Epithelial cell of prostate (primary cell): ENCODE measurements at places on chromosomes 2 and 18.

DNA sequence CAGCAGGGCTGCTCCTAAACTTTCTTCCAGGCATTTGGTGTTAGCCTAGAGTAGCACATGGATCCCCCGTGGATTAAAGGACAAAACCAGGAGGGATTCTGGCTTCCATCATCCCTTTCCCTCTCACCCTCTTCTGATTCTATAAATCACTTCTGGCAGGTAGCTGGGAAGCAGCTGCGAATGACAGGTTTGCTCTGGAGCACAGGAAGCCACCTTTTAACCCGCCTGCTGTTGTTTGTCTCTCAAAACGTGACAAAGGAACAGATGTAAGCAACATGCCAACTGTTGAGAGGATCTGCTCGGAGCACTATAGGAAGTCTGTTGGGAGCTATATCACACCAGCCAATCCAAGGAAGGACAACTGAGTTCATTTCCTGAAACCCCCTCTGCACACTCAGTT, 101.9 kb downstream of the ACTR2 start:
- DNase-seq: no peak

DNA sequence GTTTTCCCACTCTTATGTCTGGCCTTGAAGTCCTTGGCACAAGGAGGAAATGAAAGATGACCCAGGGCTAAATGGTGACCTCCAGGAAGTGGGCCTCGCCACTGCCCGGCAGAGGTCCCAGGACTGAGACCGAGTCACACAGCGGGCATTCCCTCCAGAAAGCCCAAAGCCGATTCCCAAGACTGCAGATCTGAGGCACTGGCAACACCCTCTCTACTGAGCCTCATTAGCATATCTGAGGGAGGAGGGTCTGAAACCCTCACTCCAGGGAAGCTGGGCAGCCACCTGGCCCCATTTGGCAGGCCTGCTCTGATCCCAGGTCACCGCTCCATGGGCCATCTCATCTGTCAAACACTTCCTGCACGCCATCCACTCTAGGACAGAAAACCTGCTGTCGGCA, 29.1 kb downstream of the FAM178B start:
- no peak for DNase-seq

GRCh38 chr2:240230291-240230931, 90.0 kb upstream of the OTOS start:
- no peak for DNase-seq

- DNase-seq: no peak
Measured at GRCh38 chr2:64289251-64289650, 145.0 kb upstream of the PELI1 start.

- no peak for DNase-seq
Measured at GRCh38 chr2:54388076-54388475, 68.1 kb upstream of the SPTBN1 start.

- no peak for DNase-seq
Measured at GRCh38 chr18:57956491-57956890, 87.5 kb upstream of the NEDD4L start.

DNA sequence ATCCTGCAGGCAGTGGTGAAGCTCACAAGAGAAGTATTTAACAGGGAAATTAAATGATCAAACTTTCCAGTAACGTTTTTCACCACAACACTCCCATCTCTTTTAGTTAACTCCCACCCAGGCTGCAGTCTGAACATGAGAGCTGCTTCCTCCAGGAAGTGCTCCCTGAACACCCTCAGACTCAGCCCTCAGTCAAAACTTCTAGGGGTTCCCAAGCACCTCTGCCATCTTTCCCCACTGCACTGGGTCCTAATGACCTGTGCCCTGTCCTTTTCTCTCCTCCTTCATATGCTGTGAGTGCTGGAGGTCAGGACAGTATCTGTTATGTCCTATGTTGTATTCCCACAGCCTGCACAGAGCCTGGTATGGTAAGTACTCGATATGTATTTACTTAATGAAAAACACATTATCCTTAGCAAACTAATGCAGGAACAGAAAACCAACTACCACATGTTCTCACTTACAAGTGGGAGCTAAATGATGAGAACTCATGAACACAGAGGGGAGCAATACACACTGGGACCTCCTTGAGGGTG, 49.2 kb upstream of the ASPRV1 start:
- no peak for DNase-seq

GRCh38 chr2:47360927-47361326, 42.0 kb upstream of the MSH2 start:
- DNase-seq: peak; percentile 76

GRCh38 chr2:132374151-132374550, 42.5 kb upstream of the GPR39 start:
- DNase-seq: no peak

- DNase-seq: no peak
Measured at GRCh38 chr2:130336877-130337734, 5.6 kb upstream of the IMP4 start.

DNA sequence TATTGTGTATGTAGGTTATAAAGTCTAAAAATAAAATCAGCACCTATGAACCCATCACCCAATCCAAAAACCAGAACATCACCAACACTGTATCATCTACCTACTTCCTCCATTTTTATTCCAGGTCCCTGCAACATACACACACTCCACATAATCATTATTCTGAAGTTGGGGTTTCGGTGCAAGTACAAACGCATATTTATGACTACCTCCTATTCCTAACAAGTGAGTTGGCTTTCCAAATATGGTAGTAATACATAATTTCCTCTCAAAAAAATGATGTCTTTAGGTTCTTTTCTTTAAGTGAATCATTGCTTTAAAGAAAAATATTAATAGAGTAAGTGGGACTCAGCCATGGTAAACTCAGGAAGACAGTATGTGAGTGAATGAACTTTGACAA, 3.3 kb downstream of the ACVR1 start:
- DNase-seq: no peak

DNA sequence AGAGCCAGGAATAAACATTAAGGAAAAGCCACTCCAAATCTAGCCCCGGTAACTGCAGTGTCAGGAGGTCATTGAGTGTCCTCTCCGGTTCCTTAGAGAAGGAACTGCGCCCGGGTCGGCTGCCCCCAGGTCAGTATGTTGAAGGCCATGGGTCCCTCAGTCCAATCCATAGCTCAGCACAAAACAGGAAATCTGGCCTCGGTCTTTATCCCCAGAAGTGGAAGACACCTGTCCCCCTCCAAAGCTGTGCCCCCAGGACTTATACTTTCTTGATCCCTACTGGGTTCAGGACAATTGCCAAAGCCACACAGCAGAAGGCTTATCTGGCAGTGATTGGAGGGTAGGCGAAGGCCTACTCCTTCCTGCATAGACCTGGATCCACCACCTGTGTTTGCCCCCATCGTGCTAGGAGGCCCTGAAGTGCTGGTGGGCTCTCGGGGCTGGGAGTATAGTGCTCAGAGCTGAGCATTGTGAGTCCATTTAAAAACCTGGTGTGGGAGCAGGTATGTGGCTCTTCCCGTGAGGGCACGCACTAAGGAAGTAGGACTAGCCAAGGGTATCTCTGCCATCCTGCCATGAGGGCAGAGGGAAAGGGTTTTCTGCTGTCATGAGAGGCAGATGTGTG, 178.6 kb downstream of the SEPTIN10 start:
- no peak for DNase-seq

DNA sequence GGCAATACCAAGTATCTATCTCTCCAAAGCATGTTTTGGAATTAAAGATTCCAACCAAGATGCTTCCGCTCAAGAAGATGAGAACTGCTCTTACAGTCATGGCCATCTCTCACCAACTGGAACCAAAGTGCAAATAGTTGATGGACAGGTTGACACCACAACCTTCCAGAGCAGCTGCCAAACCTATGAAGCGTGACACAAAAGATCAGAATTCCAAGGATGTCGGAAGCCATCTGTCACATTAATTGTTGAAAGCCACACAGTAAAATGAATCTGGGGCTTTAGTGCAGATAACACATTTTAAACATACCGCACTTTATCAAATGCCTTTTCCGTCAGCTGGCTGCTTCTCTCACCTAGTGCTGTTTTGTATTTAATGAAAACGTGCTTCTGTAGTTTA, 195.7 kb downstream of the CDH20 start:
- DNase-seq: no peak

GRCh38 chr2:99480390-99480789, 9.4 kb downstream of the REV1 start:
- DNase-seq: peak; percentile 51

- no peak for DNase-seq
Measured at GRCh38 chr2:60280238-60280637, 273.2 kb downstream of the BCL11A start.

DNA sequence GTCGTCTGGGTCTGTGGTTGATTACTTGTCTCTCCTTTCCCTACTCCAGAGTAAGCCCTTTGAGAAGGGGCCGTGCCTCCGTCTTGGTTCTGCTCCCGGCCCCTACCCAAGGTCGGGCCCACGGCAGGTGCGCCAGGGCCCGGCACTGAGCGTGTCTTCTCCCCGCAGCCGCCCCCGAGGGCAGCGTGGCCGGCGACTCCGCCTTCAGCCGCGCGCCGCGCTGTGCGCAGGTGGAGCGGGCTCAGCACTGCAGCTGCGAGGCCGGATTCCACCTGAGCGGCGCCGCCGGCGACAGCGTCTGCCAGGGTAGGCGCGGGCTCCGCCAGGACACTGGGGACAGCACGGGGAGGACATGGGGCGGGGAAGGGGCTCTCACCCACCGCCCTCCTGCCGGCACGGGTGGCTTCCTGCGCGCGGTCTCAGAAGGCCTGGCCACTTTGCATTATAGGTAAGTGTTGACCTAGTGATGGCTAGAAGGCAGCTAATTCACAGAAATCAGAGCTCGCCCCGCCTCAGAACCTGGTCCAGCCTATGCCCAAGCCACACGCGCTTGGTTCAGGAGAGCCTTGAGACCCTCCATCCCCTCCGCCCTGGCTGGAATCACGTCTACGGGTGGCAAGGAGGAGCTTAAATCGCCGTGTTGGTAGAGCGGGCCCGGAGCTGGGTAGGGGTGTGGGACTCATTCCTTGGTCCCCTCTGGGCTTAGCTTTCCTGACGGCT, 43.5 kb downstream of the FBLN7 start:
- DNase-seq: no peak
